Activated T-cell treated with anti-CD3 and anti-CD28 coated beads, Interleukin-2, amount 50 U/mL, for 72 hours (primary cell): ENCODE measurements at places on chromosomes 7 and 10. TPM values are rescaled to one million over a fixed set of nuclear protein-coding genes. Genes with fewer than 3 reads are reported as not detected.

DNA sequence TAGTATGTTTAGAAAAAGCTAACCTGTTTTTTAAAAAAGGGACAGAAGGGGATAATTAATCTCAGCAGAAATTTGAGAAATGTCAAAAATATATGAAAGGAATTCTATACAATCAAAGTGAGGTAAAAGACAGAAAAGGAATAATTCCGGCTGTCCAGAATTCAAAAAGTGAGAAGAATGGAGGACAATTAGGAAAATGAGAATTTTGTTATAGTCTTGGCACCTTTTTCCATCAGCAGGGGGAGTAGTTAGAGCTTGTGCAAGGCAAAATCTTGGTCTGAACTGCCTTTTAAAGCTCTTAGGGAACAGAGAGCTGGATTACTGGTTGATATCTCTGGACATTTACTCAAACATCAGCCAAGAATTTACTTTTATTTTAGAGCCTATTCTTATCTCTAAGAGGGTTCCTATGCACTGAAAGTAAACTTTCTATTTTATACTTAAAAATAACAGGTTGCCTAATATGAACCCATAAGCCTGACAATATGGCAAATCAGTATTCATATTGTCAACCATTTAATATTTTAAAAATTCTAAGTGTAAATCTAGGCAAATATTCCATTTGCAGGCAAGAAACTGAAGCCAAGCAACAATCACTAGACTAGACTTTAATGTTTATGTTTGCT lies 185.6 kb downstream of the ANK3 start:
- no peak overlapping the region for H3K4me3 ChIP-seq
- no peaks in the 10 kb centered on the region for H3K27me3 ChIP-seq
- H3K27ac ChIP-seq: no peak overlapping the region
- no peak for DNase-seq
- no peaks in the 10 kb centered on the region for H3K36me3 ChIP-seq

The AKR1B15 gene
- total RNA-seq: not detected

The PKD1L1 gene
- total RNA-seq: 0.10 TPM

DNA sequence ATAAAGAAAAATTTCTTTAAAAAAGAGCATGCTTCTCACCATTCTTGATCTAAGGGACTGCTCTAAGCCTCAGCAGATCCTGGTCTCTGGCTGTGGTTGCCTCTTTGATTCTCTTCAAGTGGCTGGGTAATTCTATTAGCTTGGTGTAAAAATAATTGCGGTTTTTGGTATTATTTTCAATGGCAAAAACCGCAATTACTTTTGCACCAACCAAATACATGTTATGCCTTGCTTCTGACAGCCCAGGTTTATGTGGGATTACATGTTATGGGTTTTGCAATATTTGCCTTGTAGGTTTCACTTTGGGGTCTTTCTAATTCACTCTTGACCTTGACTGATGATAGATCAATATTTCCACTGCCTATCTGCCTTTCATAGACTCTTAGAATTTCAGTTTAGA lies 20.0 kb upstream of the CREB5 start:
- H3K36me3 ChIP-seq: no peaks in the 10 kb centered on the region
- H3K27me3 ChIP-seq: peaks cover 39% of the 10 kb centered on the region
- H3K27ac ChIP-seq: no peak overlapping the region
- DNase-seq: no peak

DNA sequence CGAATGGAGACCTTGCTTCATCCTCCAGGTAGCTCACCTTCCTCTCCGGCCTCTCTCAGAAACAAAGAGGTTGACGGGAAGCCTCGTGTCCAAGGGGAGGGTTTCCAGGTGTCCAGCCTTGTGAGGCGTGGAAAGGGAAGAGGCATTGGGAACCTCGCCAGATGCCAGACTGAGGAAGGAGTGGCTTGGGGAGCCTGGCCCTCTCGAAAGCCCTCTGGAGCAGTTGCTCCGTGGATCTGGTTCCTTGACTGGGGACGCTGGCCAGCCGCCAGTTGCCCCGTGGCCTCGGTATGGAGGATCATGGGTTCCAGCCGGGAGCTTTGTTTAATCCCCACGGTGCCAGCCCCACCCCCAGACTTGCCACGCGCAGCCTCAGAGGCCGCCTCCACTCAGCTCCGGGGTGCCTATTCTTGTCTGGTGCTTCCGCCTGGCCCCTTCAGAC lies 30.3 kb upstream of the SUN1 start:
- no peak for DNase-seq
- no peaks in the 10 kb centered on the region for H3K4me1 ChIP-seq
- no peak overlapping the region for H3K27ac ChIP-seq
- no peaks in the 10 kb centered on the region for H3K36me3 ChIP-seq
- H3K4me3 ChIP-seq: no peak overlapping the region

The ZNF783 gene
- 28.4 TPM for total RNA-seq

The NAPEPLD gene
- 10.9 TPM for total RNA-seq
